ENCODE measurements at places on chromosomes 4 and X.

DNA sequence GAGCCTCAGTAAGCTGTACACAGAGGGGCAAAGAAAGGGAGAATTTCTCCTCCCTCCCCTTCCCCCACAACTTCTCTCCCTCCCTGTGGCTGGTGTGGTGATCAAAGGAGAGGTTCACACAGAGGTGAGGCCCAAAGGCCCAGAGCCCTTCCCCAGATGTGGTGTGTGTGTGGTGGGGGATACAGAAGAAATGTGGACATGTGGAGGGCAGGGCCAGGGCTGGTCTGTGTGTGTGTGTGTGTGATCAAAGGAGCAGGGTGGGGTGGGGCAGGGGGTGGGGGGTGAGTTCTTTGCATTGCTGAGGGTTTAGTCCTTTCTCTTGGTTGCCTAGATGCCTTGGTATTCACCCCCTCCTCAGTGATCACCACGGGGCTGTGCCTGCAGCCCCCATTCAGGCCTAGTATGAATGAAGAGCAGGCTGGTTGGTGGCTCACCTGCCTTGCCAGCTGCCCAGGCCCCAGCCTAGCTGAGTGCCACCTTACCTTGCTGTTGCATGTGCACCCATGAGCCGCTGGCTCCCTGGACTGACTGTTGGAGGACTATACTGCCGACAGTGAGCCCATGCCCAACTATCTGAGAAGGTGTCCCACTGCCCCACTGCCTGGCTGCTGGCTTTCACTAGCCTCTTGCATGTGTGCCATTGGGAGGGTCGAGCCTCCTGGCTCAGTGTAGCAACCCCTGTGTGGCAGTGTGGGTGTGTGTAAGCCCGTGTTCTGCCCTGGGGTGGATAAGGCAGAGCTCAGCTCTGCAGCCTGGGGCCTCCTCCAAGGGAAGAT, 101.9 kb downstream of the EFNB1 start:
- no peak for DNase-seq

GRCh38 chr4:71765350-71765749, 18.5 kb downstream of the GC start:
- DNase-seq: no peak

DNA sequence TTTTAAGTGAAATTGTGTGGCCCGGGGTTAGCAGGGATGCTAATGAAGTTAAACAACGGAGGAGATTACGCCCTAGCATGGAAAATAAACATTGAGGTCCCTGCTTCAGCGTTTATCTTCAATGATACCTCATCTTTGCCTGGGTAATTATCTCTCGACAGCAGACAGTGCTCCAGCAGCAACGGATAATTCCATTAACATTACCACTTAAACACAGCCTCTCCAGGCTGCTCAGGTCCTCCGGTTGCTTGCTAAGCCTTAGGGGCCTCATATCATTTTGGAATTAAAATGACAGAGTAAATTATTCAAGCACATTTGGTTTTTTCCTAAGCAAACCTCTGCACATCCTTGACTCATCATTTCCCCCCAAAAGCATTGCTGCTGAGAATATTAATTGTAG, 281.5 kb upstream of the KLF3 start:
- no peak for DNase-seq

DNA sequence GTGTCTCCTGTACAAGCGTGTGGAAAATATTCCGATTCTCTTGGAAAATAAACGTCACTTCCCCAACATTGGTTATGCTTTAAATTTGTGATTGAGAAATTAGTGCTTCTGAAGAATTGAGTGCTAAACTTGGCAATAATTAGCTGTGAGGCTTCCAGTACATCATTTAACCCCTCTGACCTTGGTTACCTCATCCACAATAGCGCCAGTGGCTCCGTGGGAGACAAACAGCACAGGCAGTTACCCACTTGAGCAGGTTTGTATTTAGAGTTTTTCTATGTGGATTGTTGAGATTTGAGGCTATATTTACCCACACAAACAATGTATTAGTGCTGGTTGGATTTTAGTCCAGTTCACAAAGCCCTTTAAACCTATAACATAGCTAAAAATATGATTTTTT, 476.5 kb downstream of the NKX6-1 start:
- DNase-seq: no peak

GRCh38 chr4:78766026-78766425, 10.1 kb upstream of the BMP2K start:
- DNase-seq: no peak

DNA sequence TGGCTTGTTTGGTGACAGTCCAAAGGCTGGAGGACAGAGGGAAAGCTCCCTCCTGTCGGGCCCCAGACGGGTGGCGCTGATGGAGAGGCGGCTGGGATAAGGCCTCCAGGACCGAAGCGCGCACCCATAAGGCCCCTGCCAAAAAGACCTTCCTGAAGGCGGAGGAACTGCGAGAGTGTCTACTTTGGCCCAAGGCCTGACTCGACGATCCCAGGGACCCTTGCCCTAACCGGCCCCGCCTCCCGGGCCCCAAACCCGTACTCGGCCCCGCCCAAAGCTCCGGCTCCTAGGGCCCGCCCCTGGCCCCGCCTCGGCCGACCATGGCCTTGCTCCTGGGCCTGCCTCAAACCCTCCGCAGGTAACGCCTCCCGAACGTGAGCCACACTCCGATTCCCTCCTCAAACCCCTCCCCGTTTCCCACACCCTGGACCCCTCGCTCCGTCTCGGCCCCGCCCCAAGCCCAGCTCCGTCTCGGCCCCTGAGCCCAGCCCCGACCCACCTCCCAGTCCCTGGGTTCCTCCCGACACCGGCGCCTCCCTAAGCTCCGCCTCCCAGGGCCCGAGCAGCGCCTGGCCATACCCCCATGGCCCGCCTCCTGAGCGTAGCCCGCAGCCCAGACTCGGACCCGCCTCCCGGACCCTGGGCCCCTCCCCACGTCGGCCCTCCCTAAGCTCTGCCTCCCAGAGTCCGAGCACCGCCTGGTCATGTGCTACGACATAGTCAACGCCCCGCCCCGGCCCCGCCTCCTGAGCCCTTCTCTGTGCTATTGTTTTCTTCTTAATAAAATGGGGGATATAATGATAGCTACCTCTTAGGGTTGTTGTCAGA, 90.0 kb upstream of the DRD5 start:
- DNase-seq: peak; percentile 86

DNA sequence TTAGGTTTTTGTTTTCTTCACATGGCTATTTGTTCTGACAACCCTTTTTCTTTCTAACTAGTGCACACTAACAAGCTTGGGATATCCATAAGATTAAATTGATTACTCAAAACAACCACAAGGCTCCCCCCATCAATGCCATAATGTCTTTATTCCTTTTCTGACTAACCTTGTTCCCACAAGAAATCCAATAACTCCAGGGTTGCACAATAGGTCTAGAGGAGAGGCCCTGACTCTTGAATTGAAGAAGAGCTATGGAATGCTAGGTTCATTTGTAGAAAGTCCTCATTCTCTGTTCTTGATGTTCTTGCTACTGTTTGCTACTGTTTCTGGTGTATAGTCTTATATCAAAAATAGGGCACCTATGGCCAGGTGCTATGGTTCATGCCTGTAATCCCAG, 71.0 kb downstream of the PRRG1 start:
- DNase-seq: no peak

GRCh38 chr4:8224267-8224974, 25.3 kb downstream of the SH3TC1 start:
- no peak for DNase-seq

DNA sequence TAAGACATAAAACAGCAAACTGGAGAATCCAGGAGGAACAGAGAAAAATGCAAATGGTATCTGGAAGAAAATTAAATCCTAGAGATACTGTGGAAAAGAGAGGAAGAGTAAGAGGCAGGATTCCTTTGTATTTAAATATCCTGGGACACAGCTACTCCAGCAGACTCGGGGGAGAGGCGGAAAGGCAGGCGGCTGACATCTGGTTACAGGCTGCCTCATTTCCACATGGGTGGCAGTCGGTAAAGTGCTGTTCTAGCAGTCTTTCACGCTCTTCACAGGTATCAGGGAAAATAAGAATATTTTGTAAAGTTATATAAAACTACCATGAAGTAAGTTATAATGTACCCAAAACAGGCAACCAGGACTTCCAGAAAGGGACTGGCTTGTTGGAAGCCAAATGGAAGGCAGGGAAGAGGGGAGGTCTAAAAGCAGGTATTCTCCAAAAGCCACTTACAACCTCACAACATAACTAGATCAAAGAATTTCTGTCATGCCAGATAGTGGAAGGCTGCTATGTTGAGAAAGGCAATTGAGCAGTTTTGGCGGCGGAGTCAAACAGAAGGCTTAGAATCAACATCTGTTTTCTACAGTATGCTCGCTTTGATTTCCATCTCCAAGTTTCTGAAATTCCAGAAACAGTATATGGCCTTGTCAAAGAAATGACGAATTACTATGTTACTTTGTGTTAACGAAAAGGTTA, 1.3 kb upstream of the TIGD2 start:
- DNase-seq: no peak

- DNase-seq: no peak
Observed at GRCh38 chr4:24224446-24224845, 334.6 kb upstream of the PPARGC1A start.

DNA sequence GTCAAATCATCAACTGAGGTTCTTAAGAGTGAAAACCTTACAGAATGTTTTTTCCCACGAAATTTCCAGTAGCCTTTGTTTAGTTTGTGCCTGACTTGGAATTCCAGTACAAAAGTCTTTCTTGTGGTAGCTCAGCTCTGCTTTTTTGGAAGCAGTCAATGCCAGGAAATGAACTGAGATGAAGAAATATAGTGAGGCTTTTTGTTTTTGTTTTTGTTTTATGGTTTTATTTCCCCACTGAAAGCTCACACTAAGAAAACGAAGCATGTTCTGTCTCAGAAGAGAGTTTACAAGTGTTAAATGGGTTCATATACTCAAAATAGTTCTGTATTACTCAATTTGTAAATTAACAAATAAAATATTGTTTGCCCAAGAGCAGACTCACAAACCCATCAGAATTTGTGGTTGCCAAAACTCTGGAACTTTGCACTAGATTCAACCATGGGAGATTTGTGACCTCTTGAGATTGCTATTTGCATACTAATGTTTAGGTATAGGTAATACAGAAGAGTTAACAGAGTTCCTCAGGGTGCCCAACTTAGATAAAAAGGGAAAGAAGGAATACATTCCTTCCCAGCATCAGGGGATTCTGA, 1060.8 kb downstream of the FAT4 start:
- DNase-seq: no peak

DNA sequence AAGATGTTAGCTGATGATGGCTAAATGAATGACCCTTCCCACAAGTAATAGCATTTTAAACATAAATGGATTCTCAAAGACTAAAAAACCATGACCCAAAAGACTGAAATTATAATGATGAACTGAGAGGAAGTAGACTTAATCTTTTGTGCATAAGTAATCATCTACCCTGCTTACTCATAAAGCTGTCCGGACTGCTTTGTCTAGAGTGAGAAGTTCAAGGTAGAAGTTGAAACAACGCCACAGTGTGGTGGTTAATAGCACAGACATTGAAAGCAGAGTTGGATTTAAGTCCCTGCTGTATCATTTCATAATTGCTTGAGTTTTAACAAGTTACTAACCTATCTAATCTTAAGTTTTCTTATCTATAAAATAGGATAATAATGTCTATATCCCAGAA, 346.6 kb downstream of the CENPC start:
- no peak for DNase-seq

DNA sequence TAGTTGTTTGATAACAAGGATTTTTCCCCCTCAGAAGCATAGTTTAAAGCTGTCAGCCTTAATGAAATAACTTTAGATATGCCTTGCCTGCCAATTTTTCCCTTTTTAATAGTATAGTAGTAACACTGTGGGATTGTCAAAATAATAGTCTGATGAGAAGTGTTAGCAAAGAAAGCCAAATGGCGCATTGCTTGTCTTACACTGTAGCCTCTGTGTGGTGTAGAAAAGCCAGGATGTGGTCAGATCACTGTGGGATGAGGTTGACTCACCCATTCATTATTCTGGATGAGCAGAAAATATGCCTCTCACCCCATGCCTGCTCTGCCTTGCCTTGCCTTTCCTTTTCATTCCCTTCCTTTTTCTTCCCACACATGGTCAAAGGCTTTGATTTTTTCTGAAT, 257.8 kb upstream of the NRK start:
- DNase-seq: no peak

DNA sequence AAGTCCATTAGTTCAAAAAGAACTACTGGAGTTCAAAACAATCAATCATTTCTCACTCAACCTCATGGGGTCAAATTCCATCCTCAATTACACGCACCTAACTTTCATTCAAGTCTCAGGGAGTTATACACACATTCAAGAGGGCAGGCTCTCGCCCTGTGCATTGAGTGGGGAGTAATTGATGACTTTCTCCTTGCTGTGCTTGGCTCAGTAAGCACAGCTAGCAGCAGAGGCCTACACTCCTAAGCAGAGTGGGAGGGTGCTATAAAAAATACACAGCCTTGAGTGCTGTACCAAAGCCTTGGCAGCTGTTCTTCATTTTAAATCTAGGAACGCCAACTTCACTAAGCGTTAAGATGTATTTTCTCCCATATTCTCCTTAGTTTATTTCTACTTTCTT, 958.3 kb upstream of the ADGRL3 start:
- no peak for DNase-seq

GRCh38 chr4:32597354-32597753, 1877.2 kb downstream of the PCDH7 start:
- DNase-seq: no peak

- DNase-seq: no peak
Observed at GRCh38 chrX:16427668-16428067, 222.3 kb upstream of the S100G start.

DNA sequence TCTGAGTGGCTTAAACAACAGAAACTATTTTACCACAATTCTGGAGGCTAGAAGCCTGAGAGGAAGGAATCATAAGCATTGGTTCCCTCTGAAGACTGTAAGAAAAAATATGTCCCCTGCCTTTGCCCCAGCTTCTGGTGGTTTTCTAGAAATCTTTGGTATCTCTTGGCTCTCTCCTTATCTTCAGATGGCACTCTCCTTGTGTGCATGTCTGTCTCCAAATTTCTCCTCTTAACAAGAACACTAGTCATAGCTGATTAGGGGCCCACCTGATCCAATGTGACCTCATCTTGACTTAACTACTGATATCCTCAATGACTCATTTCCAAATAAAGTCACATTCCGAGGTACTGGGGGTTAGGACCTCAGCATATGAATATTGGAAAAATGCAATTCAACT, 635.0 kb upstream of the NR3C2 start:
- no peak for DNase-seq

GRCh38 chr4:8035371-8035780, 95.7 kb upstream of the AFAP1 start:
- no peak for DNase-seq

DNA sequence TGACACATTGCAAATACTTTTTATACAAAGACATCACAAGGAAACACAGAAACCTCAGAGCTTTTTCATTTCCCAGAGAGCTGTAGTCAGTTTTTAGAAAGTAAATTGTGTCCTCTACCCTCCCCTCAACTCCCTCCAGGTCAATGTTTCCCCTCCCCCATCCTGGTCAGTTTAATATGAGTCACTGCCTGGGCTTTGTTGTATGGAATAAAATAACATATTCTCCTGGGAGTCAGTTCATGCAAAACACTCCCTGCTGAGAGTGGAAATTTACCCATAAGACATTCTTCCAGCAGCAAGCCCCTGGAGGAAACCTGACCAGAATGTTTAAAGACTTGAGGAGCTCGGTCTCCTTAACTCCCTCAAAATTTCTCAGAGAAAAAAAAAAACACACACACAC, 270.1 kb upstream of the LDB2 start:
- no peak for DNase-seq

- DNase-seq: no peak
Observed at GRCh38 chr4:54840992-54841768, 183.4 kb downstream of the KIT start.
